ENCODE measurements at places on chromosomes 2 and 18.

- no peak for DNase-seq
Measured at GRCh38 chr2:5740053-5740452, 47.9 kb downstream of the SOX11 start.

- DNase-seq, result no peak
Measured at GRCh38 chr2:69618362-69618761, 25.2 kb downstream of the AAK1 start.

DNA sequence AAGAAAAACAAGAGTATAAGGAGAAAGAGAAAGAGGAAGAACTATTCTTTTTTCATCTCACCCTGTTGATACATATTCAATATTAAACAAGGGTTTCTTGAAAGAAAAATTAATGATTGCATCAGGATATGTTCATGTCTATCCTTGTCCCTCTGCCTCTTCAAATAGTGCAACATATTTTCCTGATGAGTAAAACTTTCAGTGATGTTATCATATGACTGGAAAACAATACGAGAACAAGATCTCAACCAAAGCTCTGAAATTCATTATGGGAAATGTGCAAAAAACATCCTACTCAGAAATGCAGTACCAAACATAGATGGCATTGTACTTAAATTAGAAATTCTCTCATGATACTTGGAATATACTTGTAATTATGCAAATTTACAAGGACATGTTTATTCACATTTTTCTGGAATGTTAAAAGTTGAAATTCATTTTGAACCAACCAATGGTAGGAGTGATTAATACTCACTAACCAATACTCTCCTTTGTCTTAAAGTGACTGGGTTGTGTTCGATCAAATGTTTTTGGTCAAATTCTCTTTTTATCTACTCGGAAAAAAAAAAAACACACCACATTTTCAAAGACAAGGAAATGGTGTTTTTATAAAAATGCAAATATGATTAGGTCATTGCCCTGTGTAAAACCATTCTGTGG, 148.9 kb upstream of the GULP1 start:
- no peak for DNase-seq

GRCh38 chr2:102436323-102436722, 13.4 kb downstream of the IL18RAP start:
- no peak for DNase-seq

DNA sequence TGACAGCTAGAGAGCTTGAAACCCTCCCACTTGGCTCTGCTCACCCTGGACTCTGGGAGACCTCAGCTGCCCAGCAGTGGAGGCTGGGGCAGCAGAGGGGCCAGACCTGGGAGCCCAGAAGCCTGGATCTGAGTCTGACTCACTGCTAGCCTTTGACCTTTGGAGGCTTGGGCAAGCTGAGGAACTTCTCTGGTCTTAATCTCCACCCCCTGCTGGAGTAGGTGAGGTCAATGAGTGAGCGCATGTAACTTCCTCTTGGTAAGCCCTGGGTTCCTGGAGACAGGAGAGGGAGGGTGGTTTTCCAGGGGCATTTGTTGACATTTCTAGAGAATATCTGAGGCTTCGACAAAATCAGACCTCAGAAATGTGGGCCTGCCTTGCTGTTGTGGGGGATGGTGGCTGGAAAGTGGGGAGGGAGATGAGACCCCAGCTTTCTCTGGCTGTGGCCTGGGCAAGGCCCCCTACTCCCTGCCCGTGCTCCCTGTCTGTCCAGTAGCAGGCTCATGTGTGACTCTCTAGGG, 73.0 kb upstream of the YWHAQ start:
- DNase-seq, result no peak

DNA sequence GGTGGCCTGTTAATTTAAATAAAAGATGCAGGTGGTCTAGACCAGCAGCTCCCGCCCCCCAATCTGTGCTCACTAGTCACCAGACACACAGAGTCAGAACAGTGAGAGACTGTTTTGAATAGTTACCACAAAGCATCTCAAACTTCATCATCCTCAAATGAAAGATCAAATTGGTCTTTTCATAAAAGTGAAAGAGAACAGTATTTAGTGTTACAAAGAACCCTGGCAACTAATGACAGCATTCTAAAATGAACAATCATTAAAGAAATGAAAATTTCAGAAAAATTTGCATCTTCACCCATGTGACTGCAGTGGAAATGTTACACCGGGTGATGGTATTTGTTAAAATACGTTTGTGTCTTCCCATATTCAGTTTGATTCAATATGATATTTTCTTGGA, 65.5 kb upstream of the PMAIP1 start:
- no peak for DNase-seq

DNA sequence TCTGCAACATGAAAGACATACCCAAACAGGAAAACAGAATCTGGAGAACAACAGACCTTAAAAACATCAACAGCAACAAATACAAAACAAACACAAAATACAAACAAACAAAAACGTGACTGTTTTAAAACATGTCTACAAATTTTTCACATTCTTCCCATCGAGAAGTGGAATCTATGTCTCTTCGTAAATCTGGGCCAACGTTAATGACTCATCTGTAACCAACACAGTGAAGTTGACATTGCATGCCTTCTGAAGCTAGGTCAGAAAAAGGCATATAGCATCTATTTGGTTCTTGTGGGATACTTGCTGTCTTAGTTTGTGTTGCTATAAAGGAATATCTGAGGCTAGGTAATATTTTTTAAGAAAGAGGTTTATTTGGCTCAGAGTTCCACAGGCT, 269.0 kb upstream of the FBXO11 start:
- DNase-seq, result no peak

DNA sequence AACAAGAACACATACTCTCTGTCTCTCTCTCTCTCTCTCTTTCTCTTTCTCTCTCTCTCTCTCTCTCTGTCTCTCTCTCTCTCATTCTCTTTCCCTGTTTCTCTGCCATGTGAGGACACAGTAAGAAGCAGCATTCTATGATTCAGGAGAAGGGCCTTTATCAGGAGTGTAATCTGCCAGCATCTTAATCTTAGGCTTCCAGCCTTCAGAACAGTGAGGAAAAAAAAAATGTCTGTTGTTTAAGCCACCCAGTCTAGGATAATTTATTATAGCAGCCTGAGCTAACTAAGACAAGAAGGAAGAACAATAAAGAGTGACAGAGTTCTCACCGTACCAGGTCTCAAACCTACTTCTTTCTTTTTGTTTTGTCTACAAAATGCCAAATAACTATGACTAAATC, 399.4 kb downstream of the SOCS6 start:
- no peak for DNase-seq

DNA sequence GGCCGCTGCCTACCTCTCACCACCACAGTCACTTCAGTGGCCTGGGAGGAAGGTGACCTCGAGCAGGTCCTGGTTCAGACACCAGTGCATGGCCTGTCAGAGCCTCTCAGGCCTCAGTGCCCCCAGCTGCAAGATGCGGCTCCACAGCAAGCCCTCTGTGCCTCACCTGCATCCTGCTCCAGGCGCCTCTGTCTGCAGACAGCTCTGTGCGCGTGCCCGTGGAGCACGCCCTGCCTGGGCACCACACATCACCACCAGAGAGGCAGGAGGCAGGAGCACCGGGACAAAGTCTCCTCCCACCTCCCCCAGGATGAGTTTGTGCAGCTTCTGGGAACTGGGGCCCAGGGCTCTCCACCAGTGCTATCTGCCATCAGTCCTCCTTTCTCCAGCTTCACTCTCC, 98.7 kb downstream of the TFCP2L1 start:
- DNase-seq, result no peak

DNA sequence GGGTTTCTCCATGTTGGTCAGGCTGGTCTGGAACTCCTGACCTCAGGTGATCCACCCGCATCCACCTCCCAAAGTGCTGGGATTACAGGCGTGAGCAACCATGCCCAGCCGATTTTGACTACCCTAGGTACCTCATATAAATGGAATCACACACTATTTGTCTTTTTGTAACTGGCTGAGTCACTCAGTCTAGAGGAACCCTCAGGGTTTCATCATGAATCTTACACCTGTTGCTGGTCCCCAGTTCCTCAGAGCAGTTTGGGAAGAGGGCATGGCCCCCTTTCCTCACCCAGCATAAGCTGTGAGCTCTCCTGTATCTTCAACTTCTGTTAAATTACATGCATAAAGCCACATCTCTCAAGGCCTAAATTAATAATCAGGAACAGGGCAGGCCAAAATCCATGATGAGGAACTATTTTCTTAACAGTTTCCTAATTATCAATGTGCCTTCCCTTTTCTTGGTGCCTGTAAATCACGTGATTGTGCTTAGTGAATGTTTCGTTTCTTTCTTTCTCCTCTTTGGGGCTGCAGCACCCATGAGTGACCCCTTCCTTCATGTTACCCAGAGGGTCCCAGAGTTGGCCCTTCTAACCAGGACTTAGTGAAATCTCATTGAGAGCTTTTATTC, 20.9 kb downstream of the DYSF start:
- no peak for DNase-seq

- no peak for DNase-seq
Measured at GRCh38 chr2:71735676-71736075, 282.3 kb downstream of the DYSF start.

- DNase-seq, result no peak
Measured at GRCh38 chr2:237486334-237486818, 675 bp upstream of the MLPH start.

DNA sequence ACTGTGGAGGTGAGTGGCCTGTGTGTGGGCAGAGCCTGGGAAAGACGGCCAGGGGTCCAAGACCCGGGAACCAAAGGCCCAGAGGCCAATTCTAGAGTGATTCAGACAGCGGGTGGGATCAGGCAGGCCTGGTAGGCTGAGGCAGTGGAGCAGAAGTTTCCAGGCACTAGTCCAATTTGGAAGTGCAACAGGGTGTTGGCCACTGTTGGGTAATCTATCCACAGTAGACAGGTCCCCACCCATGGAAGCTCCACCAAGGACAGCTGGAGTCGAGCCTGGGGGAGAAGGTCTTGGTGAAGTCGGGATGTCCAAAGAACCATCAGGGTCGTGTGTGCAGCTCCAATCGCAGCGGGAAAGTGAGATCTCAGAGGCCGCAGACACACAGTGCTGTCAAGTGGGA, 125.8 kb upstream of the COPS8 start:
- DNase-seq, result no peak

DNA sequence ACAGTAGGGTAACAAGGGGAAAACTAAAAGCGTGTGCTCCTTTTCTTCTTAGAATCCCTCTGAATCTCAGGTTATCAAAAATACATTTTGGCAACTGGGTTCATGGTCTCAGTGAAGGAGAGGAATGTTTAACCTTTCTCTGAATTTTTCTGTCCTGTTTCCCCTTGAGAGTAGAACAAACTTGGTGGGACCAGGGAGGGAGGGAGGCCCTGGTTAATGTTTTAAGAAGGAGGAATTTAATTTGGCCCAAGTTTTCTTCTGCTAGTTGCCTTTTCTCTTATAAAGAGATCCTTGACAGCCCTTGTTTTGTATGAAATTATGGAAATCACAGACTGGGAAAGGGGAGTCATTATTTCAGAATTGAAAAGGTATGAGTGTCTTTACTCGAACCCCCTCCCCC, 12.2 kb upstream of the POU3F3 start:
- no peak for DNase-seq

DNA sequence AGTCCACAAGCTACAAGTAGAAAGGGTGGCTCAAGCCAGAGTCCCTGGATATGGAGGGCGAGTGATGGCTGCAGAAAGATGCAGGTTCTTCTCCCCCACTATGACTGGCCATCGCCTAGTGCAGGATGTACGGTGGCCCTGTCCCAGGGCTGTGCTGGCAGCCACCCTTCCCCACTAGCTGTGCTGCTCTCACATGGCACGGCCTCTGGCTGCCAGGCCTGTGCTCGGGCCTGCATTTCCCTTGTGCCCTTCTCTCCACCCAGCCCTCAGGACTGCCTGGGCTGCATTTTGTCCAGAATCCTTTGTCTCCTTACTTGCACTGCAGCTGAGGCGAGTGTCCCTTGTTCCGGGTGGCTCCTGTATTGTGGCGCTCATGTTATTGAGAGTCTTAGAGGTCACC, 1.6 kb upstream of the RAMP1 start:
- DNase-seq, result no peak

DNA sequence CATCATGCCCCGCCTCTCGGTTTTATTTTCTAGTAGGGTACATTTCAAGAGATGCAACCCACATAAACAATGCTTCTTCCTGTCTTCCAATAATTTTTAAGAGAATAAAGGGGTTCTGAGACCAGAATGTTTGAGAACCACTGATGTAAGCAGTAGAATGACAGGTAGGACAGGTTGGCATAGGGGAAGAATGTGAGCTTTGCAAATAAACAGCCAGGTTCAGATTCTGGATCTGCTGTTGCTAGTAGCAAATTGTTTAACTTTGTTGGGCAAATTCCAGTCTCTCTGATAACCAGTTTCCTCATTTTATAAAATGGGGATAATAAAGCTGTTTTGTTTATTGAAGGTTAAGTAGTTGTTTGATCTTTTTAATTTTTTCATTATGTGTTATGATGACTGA, 32.8 kb downstream of the SOCS6 start:
- DNase-seq, result no peak

GRCh38 chr2:219059375-219059724, 1.4 kb downstream of the IHH start:
- no peak for DNase-seq

- no peak for DNase-seq
Measured at GRCh38 chr18:40197711-40198110, 1757.3 kb upstream of the PIK3C3 start.

GRCh38 chr2:111950236-111950635, 51.8 kb downstream of the MERTK start:
- no peak for DNase-seq

DNA sequence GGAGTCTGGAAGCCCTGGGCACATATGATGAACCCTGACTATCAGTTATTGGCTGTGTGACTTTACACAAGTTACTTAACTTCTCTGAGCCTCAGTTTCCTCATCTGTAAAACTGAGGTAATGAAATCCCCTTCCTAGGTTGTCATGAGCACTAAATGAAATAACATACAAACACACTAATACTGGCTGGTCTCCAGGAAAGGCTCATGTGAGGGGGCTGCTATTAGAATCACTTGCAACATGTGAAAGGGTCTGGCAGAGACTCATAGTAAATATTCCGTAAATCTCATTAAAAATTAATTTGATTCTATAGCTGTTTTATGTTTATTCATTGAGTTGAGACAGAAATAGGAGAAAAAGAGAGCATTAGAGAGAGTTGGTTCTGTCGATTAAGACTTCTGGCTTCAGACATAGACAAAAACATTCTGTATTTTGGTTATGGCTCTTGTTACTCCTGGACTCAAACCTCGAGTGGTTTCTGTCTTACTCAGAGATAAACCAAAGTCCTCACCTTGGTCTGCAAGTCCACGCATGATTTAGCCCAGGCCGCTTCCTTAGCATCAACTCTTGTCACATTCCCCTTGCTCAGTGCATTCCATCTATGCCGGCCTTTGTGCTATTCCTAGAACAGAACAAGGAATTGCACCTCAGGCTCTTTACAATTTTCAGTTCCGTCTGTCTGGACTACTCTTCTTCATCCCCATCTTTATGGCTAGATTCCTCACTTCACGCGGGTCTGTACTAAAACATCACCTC, 139.1 kb downstream of the NXPH2 start:
- DNase-seq, result no peak

DNA sequence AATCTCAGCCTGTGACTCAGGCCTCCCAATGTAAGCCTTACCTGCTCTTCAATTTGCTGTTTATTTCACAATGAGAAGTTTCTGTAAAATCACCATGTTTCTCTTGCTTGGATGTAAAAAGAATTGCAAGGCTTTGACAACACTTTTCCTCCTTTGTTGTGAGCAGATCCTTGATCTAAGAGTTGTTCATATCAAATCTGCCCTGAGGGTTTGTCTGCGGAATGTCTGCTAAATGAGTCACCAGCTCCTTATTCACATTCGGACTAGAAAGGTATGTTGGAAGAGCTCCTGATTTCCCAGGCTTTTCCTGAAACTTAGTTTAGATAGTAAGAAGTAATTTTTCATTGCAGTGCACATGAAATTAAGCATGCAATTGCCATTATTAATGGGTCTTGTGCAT, 268.2 kb upstream of the TCF4 start:
- DNase-seq, result no peak

GRCh38 chr2:8328217-8328616, 353.6 kb upstream of the ID2 start:
- DNase-seq, result no peak
